ENCODE measurements at places on chromosomes 5 and 9. TPM values are rescaled to one million over a fixed set of nuclear protein-coding genes. Genes with fewer than 3 reads are reported as not detected.

Gene PCDHA11
- not detected for total RNA-seq

DNA sequence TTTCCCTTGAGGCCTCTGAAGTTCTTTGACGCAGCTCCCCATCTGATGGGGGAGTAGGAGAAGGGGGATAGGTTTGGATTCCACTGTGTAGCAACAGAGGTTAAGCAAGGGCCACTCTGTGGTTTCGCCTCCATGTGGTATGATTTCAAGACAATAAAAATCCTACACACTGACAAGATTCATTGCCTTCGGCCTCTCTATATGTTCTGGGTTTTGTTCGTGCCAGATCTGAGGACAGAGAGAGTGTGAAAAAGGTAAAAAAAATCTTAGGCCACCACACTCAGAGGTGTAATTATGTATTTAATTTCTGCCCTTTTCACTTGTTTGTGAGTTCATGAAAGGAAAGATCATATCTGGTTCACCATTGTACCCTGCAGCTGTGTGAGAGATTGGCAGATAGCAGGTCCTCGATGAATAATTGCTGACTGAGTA, 715.2 kb upstream of the ZNF608 start:
- H3K4me3 ChIP-seq = no peak overlapping the region
- H3K27ac ChIP-seq = no peak overlapping the region
- H3K27me3 ChIP-seq = no peaks in the 10 kb centered on the region
- H3K4me1 ChIP-seq = no peaks in the 10 kb centered on the region
- H3K36me3 ChIP-seq = no peaks in the 10 kb centered on the region

- no peak overlapping the region for H3K27ac ChIP-seq
- no peaks in the 10 kb centered on the region for H3K27me3 ChIP-seq
- DNase-seq = no peak
- no peaks in the 10 kb centered on the region for H3K36me3 ChIP-seq
- no peaks in the 10 kb centered on the region for H3K4me1 ChIP-seq
These were observed 12.5 kb downstream of the CAMK2A start for GRCh38 chr5:150277043-150277442.

GRCh38 chr9:95880021-95880690, 4.7 kb downstream of the ERCC6L2 start:
- no peak overlapping the region for H3K27ac ChIP-seq
- no peak overlapping the region for H3K4me3 ChIP-seq
- DNase-seq = no peak
- H3K36me3 ChIP-seq = no peaks in the 10 kb centered on the region

GRCh38 chr5:59489551-59489950, 404.0 kb downstream of the PDE4D start:
- no peaks in the 10 kb centered on the region for H3K36me3 ChIP-seq
- no peak for DNase-seq
- H3K4me1 ChIP-seq = no peaks in the 10 kb centered on the region
- H3K27me3 ChIP-seq = no peaks in the 10 kb centered on the region
- no peak overlapping the region for H3K4me3 ChIP-seq
- no peak overlapping the region for H3K27ac ChIP-seq

Gene DMAC1
- total RNA-seq = 53.0 TPM

DNA sequence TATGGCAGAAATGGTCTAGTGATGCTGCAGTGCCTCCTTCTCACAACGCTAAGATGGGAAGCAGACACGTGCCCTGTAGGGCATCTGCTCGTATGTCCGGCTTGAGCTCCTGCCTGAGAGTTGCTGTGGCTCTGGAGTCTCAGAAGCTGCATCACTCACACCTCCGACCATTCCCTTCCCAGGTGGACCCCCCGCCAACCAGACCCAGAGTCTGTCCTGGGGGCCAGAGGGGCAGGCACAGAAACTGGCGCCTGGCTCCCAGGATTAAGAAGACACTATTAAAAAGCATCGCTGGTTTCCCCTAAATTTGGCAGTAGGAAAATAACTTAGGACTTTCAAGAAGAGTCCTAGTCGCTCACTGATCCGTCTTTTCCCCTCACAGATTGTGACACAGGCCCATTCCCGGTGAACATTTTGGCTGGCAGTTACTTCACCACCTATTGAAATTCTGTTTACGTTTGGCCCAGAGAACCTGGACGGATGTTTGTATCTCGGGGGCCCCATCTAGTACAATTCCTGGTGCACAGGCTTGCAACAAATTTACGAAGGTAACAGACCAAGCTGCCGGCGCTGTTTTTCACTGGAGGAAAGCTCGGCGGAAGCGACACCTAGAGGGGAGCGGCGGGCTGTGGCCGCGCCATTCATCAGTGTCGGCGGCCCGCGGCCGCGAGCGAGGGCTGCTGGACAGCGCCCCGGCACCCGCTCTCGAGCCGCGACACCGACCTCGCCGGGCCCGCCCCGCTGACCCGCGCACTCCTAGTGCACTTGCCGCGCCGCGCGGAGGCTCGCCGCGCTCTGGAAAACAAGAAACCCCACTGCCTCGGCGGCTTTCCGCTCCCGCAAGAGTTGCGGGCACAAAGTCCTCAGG, 1.6 kb downstream of the FSTL4 start:
- no peaks in the 10 kb centered on the region for H3K36me3 ChIP-seq
- H3K4me1 ChIP-seq = no peaks in the 10 kb centered on the region
- H3K4me3 ChIP-seq = peak overlapping the region; percentile 32

- no peak for DNase-seq
- no peak overlapping the region for H3K4me3 ChIP-seq
- no peaks in the 10 kb centered on the region for H3K36me3 ChIP-seq
- no peaks in the 10 kb centered on the region for H3K4me1 ChIP-seq
- H3K27ac ChIP-seq = no peak overlapping the region
These were observed 370.0 kb downstream of the PSAT1 start for GRCh38 chr9:78666818-78667414.

DNA sequence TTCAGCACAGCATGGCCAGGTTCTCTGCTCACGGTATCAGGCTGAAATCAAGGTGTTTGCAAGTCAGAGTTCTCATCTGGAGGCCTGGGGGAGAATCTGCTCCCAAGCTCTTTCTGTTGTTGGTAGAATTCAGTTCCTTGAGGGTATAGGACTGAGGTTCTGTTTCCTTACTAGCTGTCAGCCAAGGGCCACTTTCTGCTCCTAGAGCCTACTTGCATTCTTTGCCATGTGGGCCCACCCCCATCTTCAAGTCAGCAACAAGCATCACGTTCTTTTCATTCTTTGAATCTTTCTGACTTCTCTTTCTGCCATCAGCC, 7.4 kb upstream of the CDC42SE2 start:
- peak overlapping the region; percentile 51 for H3K27ac ChIP-seq
- no peaks in the 10 kb centered on the region for H3K27me3 ChIP-seq
- no peak for DNase-seq
- H3K36me3 ChIP-seq = peaks cover 7% of the 10 kb centered on the region
- H3K4me3 ChIP-seq = peak overlapping the region; percentile 39

Gene RC3H2
- total RNA-seq = 34.4 TPM

- H3K4me1 ChIP-seq = no peaks in the 10 kb centered on the region
- no peaks in the 10 kb centered on the region for H3K36me3 ChIP-seq
- no peak overlapping the region for H3K4me3 ChIP-seq
- no peaks in the 10 kb centered on the region for H3K27me3 ChIP-seq
- no peak for DNase-seq
These were observed 400.7 kb downstream of the PSAT1 start for GRCh38 chr9:78697618-78698017.

Gene C5orf34
- 7.4 TPM for total RNA-seq

DNA sequence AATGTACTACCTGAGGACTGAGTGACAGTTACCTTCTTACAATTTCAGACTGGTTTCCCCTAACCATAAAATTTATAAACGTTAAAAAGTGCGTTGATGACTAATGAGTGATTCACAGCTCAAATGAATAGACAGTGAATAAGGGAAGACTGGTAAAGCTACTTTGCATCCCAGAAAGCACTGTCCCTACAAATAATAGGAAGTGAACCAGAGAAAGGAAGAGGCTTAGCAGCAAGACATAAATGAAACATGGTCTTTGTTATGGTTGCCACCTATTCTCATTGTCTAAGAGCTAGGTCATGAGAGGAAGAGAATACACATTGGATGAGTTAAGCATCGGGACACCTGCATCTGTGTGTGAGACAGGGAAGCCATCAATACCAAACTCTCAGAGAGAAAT, 849.2 kb downstream of the TAF11L14 start:
- no peaks in the 10 kb centered on the region for H3K4me1 ChIP-seq
- H3K27me3 ChIP-seq = no peaks in the 10 kb centered on the region
- no peaks in the 10 kb centered on the region for H3K36me3 ChIP-seq

GRCh38 chr9:16152276-16153101, 599.6 kb downstream of the CCDC171 start:
- DNase-seq = no peak
- no peak overlapping the region for H3K4me3 ChIP-seq
- no peaks in the 10 kb centered on the region for H3K4me1 ChIP-seq
- H3K36me3 ChIP-seq = no peaks in the 10 kb centered on the region
- no peak overlapping the region for H3K27ac ChIP-seq

- no peaks in the 10 kb centered on the region for H3K27me3 ChIP-seq
- H3K4me1 ChIP-seq = peaks cover 5% of the 10 kb centered on the region
- no peaks in the 10 kb centered on the region for H3K36me3 ChIP-seq
- H3K27ac ChIP-seq = no peak overlapping the region
- no peak for DNase-seq
- H3K4me3 ChIP-seq = no peak overlapping the region
These were observed 10.2 kb upstream of the RFK start for GRCh38 chr9:76404401-76404800.

Gene CTSL
- total RNA-seq = 8.8 TPM

DNA sequence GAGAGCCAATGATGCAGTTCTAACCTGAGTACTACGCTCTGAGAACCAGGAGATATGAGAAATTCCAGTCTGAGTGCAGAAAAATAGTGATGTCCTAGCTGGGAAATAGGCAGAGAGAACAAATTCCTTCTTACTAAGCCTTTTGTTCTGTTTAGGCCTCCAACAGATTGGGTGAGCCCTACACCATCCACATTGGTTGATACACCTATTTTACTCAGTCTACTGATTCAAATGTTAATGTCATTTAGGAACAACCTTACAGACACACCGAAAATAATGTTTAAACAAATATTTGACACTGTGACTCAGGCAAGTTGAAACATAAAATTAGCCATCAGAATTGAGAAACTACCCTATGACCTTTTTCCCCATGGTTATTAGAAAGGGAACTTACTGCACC, 333.9 kb upstream of the IZUMO3 start:
- DNase-seq = no peak
- no peak overlapping the region for H3K27ac ChIP-seq

DNA sequence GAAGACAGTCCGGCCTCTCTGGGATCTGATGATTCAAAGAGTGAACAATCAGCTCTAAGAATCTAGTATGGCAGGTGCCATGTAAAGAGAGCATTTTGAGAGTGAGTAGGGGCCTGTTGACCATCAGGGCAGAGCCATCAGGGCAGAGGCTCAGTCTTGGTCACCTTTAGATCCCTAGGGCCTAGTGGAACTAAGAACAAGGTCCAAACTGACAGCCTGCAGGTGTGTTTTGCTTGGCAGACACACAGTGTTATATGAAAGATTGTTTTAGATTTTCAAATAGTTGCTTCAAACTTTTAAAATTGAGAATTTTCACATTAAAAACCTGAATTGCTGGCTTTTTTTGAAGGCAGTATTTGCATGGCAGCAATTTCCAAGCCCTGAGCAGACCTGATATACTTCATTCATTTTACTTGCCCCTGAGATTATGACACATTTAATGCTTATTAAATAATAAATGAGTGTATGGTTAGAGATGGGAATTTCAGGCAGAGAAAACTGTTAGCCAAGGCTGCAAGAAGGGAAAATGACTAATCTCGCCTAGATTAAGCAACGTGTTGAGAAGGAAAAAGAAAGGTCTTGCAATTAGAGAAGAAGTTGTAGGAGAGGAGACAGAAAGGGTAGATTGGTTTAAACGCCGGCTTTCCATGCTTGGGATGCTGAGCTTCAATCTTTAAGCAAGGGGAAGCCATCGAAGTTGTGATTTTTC, 279.6 kb downstream of the ARRDC3 start:
- H3K4me3 ChIP-seq = no peak overlapping the region
- H3K27me3 ChIP-seq = no peaks in the 10 kb centered on the region
- no peak overlapping the region for H3K27ac ChIP-seq
- H3K4me1 ChIP-seq = no peaks in the 10 kb centered on the region

Gene SH3TC2
- not detected for total RNA-seq

- no peak overlapping the region for H3K27ac ChIP-seq
- peaks cover 9% of the 10 kb centered on the region for H3K4me1 ChIP-seq
- no peak overlapping the region for H3K4me3 ChIP-seq
- no peak for DNase-seq
These were observed 70.5 kb upstream of the RAD23B start for GRCh38 chr9:107212613-107213012.

- H3K4me1 ChIP-seq = no peaks in the 10 kb centered on the region
- no peak overlapping the region for H3K4me3 ChIP-seq
- no peaks in the 10 kb centered on the region for H3K27me3 ChIP-seq
- DNase-seq = no peak
These were observed 36.6 kb downstream of the SLC46A2 start for GRCh38 chr9:112853882-112854585.

DNA sequence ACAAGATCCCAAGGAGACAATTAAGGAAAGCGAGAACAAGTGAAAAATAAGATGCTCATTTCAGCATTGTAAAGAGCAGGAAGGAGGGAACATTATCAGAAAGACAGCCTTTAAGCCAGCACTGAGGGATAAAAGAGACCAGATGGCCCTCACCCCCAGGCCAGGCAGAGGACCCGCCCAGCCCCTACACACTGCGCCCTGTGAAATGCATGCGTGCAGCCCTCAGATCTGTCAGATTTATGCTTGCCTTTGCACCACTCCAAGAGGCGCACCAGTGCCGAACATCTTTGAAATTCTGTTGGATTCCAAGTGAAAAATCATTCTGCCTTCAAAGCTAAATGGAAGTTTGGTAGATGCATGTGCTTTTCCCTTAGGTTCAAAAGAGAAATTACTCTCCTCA, 378.0 kb downstream of the MLLT3 start:
- H3K27ac ChIP-seq = no peak overlapping the region
- peaks cover 57% of the 10 kb centered on the region for H3K4me1 ChIP-seq
- no peak overlapping the region for H3K4me3 ChIP-seq

Gene SEMA6A
- total RNA-seq = not detected

GRCh38 chr5:10734037-10734709, 26.9 kb downstream of the DAP start:
- no peak overlapping the region for H3K27ac ChIP-seq
- no peak for DNase-seq
- no peaks in the 10 kb centered on the region for H3K4me1 ChIP-seq
- no peak overlapping the region for H3K4me3 ChIP-seq

DNA sequence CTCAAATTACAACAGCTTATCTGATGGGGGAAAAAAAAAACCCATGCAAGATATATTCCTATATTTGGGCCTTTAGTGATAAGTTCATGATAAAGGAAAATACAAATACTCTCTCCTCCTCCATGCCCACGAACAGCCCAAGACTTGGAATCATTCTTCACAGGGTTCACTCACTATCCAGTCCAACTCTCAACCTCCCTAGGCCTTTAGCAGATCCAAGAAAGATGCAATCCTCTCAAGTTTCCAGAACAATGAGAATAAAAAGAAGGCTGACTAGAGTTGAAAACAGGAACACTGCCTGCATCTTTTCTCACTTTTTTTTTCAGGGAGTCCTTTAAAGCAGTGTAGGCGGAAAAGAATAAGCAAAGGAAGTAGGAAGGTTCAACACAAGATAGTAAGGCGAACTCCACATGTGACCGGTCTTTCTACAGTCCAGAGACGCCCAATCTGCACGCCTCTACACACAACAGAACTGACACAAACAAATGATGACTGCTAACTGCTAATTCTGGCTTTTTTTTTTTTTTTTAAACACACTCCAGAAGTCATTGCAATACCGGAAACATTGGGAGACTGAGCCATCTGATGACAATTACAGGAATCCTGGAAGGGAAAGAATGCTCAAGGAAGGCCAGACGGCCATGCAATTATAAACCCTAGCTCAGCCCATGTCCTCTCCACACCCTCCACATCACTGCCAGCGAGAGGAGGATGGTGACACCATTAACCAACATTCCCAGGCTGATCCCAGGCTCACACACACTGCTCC, 75.4 kb downstream of the BNC2 start:
- H3K4me1 ChIP-seq = no peaks in the 10 kb centered on the region
- no peaks in the 10 kb centered on the region for H3K36me3 ChIP-seq
- H3K4me3 ChIP-seq = no peak overlapping the region
- no peak for DNase-seq
- no peaks in the 10 kb centered on the region for H3K27me3 ChIP-seq

Gene MCTP1
- total RNA-seq = 0.51 TPM

Gene PLAC8L1
- 0.96 TPM for total RNA-seq
